ENCODE measurements at places on chromosomes 11 and 22. TPM values are rescaled to one million over a fixed set of nuclear protein-coding genes. Genes with fewer than 3 reads are reported as not detected.

CHRM4 gene
- not detected for total RNA-seq

FOSL1 gene
- 2.6 TPM for total RNA-seq

SLC22A25 gene
- total RNA-seq, result not detected

APOBEC3F gene
- 0.79 TPM for total RNA-seq

KLHDC7B gene
- total RNA-seq, result 0.26 TPM

MRGPRX3 gene
- total RNA-seq, result 0.13 TPM

TEX12 gene
- not detected for total RNA-seq

GGTLC3 gene
- total RNA-seq, result not detected
